ENCODE measurements at places on chromosomes 12 and 14.
A peak's percentile ranks its signal among the peaks of the same experiment; 100 is the strongest.

- DNase-seq, result no peak
Observed at GRCh38 chr14:93971635-93972027, 4.7 kb downstream of the ASB2 start.

DNA sequence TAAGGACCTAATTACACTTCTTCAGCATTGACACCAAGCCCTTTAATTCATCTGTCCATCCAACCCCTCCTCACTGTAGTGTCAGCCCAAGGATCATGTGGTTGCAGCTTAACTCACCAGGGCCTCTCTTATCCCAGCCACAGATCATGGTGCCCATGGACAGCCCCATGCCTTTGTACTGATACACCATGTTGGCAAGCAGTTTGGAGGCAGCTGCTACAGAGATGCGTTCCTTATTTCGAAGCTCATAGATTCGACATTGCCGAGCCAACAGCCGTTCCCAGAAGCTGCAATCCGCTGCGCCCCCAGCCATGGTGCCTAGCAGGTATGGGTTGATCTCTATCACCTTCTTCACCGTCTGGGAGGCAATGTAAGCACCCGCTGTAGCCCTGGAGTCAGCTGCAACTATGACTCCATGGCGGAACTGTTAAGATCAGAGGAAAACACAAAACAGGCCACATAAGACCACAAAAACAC, 1.4 kb downstream of the PSMB5 start:
- no peak for DNase-seq

- DNase-seq, result no peak
Observed at GRCh38 chr14:22769369-22769768, 2.9 kb downstream of the OXA1L start.

- DNase-seq, result no peak
Observed at GRCh38 chr14:24252289-24253124, 10.1 kb upstream of the TINF2 start.

DNA sequence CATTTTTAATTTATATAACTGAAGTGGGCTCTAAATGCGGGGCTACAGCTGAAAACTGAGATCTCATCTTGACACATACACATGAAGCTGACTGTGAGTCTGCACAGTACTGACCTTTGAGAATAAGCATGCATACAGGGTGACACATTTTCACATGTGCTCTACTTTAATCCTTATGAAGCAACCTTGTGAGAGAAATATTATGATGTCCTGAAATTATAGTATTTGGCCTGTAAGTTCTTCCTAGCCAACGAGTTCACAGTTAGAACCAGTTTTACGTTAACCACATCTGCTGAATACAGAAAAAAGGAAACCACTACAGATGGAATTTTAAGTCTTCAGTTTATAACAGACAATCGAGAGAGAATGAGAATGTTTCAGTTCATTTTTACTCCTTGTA, 70.3 kb downstream of the SPPL3 start:
- no peak for DNase-seq

DNA sequence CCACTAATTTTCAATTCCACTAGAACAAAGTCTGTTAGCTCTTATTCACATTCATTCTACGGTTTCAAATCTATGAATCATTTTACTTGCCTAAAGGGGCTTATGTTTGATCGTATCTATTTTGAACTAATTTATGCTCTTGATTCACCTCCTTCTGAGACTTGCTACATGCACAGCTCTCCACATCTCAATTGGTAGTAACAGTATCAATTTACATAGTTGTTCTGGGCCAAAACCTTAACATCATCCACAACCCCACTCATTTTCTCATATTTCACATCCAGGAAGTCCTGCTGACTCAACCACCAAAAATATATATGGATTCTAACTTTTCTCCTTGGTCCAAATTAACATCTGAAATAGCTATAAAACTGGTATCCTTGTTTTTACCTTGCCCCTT, 208.6 kb downstream of the RASSF9 start:
- no peak for DNase-seq

- peak; percentile 2 for DNase-seq
Observed at GRCh38 chr14:33788161-33788560, 162.7 kb downstream of the EGLN3 start.

GRCh38 chr12:42935090-42935489, 345.5 kb upstream of the PRICKLE1 start:
- no peak for DNase-seq

- DNase-seq, result peak; percentile 68
Observed at GRCh38 chr14:24368562-24369252, 723 bp downstream of the NFATC4 start.

DNA sequence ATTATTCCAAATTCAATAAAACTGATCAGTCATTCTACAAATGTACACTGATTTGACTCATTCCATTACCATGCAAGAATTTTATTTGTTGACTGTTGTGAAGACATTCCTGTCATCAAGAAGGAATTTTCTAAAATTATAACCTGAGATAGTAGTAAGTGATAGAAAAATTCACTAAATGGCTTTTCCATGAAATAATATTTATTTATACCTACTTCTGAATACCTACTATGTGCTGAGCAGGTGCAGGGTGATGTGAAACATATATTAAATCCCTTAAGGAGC, 841.7 kb downstream of the NRXN3 start:
- no peak for DNase-seq

DNA sequence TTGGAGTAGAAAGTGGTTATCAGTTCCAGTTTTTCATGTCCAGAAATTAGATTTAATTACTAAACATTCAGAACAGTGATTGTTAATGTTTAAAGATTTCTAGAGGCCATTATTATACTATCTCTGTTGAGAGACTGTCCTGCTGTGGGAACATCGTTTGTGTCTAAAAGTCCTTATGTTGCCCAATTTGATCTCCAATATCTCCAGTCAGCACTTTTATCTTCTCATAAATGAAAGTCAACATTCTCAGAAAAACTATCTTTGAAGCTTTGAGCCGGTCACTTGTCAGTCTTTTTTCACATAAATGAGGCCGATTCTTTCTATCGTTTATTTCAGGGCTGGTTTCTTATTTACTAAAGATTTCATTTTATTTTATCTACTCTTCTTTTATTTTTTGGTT, 90.8 kb upstream of the NPAS3 start:
- DNase-seq, result no peak

GRCh38 chr12:130768120-130768519, 52.0 kb upstream of the RIMBP2 start:
- no peak for DNase-seq

DNA sequence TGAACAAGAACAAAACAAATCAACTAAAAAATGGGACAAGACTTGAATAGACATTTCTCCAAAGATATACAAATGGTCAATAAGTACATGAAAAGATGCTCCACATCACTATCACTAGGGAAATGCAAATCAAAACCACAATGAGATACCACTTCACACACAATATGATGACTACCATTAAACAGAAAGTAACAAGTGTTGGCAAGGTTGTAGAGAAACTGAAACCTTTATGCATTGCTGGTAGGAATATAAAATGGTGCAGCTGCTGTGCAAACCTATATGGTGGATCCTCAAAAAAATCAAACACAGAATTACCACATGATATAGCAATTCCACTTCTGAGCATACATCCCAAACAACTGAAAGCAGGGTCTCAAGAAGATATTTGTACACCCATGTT, 5.2 kb downstream of the SMAGP start:
- DNase-seq, result no peak

DNA sequence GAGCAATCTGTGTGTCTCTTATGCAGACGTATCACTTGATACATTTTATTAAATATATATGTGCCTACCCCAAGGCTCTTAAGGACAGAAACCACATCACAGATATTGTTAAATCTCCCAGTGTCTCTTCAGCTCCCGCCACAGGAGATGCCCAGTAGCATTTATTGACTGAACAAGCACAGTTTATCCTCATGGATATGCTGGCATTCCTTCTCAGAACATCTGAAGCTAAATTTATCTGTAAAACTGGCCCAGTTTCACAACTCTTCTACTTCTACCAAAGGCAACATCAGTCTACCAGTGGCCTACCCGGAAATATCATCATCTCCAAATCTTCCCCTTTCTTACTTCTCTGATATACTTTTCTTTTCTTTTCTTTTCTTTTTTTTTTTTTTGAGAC, 10.7 kb downstream of the APOLD1 start:
- DNase-seq, result no peak

GRCh38 chr14:75312341-75312740, 33.7 kb downstream of the FOS start:
- DNase-seq, result no peak
